T-helper 22 cell (primary cell): ENCODE measurements at places on chromosomes 3 and 15.
A peak's percentile ranks its signal among the peaks of the same experiment; 100 is the strongest.

GRCh38 chr3:139084176-139084575 is 39.5 kb upstream of the PRR23C start:
- no peak for DNase-seq

GRCh38 chr15:90001062-90001682 is at the start of gene ZNF710:
Gene ZNF710, plus strand, starts transcription at chr15:90001324. Its CDS starts 65,814 bp downstream, at chr15:90067138.
- DNase-seq: no peak

- no peak for DNase-seq
These were observed 12.8 kb downstream of the SAXO2 start for GRCh38 chr15:82275410-82275809.

DNA sequence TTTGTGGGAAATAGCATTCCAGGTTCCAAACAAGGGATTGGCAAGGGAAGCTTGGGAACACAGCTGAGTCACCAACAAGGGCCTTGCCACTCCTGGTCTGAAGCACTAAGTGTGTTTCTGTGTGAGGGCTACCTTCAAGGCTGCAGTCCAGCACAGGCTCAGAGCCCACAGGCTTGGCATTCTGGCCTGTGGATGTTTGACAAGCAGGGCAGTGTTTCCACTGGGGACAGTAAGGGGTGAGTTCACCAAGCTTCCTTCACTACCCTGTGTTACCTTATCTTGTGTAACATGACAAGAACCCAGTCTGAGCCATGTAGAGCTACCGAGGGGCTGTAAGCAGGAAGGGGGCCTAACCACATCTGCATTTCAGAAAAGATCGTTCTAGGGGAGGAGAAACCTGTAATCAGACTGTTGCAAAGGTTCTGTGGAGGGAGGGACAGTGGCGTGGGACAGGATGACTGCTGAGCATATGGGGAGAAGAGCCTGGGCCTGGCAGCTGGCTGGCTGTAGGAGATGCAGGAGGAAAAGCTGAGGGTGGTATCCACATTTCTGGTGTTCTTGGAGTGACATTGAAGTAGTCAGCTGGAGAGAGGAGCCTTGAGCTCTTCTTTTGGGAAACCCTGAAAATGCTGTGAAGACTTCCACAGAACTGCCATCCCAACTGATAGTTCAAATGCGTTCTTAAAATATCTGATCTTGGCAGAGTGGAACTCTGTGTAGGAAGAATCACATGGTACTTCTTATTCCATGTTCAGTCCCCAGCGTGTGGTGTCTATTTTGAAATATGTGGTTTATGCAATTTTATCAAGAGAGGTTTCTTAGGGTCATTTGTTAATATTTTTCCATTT is 61.3 kb downstream of the CTDSPL start:
- no peak for DNase-seq

- no peak for DNase-seq
These were observed at the start of gene C3orf70 for GRCh38 chr3:185152410-185153170. Gene C3orf70, minus strand, starts transcription at chr3:185153060. Its CDS starts 237 bp downstream, at chr3:185152823.

DNA sequence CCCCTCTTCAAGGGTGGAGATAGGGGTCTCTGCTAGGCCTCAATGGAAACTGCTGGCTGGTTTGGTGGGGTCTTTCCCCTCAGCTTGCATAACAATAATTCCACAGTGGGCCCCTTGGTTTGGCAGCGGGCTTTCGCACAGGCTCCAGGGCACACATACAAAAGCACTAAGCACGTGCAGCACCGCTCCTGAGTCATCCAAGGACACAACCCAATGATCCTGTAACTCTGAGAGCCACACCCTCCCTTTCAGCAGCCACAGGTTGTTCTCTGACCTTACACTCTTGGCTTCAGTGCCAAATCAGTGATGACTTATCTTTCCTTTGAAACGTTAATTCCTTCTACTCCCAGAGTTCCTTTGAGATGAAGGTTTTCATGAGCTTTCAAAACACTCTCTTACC is 41.7 kb downstream of the DAPK2 start:
- no peak for DNase-seq

GRCh38 chr3:54897028-54897711 is 30.7 kb downstream of the LRTM1 start:
- no peak for DNase-seq

GRCh38 chr3:60333710-60334109 is 917.5 kb downstream of the FHIT start:
- DNase-seq: no peak

- DNase-seq: no peak
These were observed 184.7 kb downstream of the PLCH1 start for GRCh38 chr3:155560135-155560534.

- no peak for DNase-seq
These were observed 395.8 kb downstream of the MAGI1 start for GRCh38 chr3:65642883-65643282.

- DNase-seq: no peak
These were observed 191.0 kb downstream of the STT3B start for GRCh38 chr3:31723701-31724100.

- DNase-seq: no peak
These were observed 47.0 kb upstream of the PLXNA1 start for GRCh38 chr3:126935756-126936509.

DNA sequence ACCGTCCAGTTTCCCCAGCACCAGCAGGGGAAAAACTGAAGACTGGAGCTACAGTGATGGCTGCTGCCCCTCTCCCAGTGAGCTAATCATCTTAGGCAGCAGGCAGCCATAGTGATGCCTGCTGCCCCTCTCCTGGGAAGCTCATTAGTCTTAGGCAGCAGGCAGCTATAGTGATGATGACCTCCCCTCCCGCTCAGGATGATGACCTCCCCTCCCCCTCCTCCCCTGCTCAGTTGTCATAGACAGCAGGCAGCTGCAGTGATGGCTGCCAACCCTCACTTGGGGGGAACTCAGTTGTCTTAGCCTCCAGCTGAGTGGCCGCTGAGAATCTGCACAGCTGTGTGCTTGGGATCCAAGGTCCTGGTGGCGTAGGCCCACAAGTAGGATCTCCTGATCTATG is 80.9 kb upstream of the MANF start:
- DNase-seq: no peak

GRCh38 chr3:178676077-178676476 is 139.8 kb downstream of the KCNMB2 start:
- no peak for DNase-seq

- DNase-seq: no peak
These were observed 426.3 kb downstream of the AGBL1 start for GRCh38 chr15:86505951-86506350.

GRCh38 chr3:14147617-14148016 is 22.8 kb downstream of the TMEM43 start:
- DNase-seq: no peak

- no peak for DNase-seq
These were observed 38.9 kb downstream of the CPNE4 start for GRCh38 chr3:131995891-131996290.

DNA sequence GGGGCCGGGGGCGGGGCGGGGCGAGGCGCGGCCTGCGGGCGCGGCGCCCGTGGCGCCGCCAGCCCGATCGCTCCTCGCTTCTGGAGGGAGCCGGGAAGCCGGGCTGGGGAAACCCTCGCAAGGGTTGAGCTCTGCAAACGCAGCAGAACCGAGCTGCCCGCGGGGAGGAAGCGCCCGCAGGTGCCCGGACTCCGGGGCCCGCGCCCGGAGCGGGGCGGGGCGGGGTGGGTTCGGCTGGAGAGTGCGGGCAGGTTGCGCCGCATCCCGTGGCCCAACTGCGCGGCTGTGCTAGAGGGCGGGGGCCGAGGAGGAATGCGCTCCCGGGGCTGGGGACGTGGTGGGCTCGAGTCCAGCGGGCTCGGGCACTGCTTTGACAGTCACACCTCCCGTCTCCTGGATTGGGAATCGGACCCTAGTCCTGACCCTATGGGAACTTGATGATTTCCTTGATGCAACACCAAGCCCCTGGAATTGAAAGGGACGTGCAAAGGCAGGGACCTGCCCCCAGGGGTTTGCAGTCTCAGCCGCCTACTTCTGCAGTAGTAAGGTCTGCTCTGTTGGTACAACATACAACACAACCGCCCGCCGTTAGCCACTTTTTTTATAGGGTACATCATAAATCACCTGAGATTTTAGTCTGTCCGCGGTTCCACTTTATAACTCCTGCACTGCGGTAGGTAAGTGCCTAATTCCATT is 34.3 kb downstream of the ZBTB38 start:
- DNase-seq: peak; percentile 19

DNA sequence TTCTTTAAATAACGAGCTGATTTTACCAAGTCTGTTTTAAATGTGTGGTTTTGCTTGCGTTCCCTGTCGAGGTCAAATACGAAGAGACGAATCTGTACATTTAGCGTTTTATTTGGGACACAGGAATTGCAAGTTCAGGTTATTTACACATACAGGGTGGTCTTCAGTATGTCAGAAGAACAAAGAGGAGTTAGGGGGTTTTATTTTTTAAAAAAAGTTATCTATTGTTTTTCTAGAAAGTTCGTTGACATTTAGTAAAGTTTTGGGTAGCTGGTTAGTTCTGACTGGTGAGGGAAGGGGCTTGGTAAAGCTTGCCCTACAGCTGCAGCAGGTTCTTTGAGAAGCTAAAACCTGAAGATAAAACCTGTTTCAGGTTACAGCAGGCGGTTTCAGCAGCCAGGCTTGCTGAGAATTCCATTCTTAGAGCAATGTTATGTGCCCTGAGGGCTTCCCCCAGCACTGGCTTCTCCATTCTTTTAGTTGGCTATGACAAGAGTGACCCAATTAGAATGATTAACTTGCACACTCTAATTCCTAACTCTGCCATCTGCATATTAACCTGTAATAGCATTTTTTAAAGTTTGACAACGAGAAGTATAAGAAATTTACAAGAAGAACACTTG is 815 bp upstream of the ZNF280D start:
- DNase-seq: no peak

DNA sequence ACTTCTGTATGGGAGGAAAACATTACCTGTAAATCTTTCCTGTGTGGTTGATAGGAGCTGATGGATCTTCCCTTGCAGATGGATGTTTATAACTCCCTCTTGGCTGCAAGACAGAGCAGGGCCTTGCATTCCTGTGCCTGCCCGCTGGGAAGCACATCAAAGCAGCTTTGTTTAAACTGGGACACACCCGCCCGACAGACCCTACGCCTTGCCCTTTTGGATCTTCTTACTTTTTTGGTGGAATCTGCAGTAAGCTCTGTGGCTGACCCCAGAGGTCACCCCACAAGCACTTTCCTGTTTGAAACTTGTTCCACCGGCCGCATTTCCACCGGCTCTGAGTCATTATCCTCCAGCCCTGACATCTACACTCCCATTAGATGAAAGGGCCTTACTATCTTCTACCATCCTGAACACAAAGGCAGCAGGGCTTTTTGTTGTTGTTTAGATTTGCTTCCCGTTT is 244.1 kb upstream of the STT3B start:
- DNase-seq: no peak
